ENCODE measurements at places on chromosomes 2 and 18. TPM values are rescaled to one million over a fixed set of nuclear protein-coding genes. Genes with fewer than 3 reads are reported as not detected.

The ALPP gene
- 1.6 TPM for total RNA-seq

The SNX17 gene
- total RNA-seq: 58.1 TPM

The KCNK3 gene
- 14.5 TPM for total RNA-seq

The RBM44 gene
- 0.22 TPM for total RNA-seq

The THOC1 gene
- 55.1 TPM for total RNA-seq

The LIMS4 gene
- 0.77 TPM for total RNA-seq

The ACMSD gene
- 0.81 TPM for total RNA-seq

The GMCL1 gene
- total RNA-seq: 11.7 TPM

DNA sequence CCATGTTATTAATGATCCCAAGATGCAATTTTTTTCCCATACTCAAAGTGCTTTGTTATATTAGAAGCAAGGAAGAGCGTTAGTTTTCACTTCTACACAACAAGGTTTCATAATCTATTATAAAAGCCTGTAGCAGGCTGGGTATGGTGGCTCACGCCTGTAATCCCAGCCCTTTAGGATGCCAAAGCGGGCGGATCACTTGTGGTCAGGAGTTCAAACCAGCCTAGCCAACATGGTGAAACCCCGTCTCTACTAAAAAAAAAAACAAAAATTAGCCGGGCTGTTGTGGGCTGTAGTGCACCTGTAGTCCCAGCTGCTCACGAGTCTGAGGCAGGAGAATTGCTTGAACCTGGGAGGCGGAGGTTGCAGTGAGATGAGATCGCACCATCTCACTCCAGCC, 19.0 kb upstream of the SERPINB2 start:
- ATAC-seq: no peak

- ATAC-seq: no peak
Observed at GRCh38 chr18:65091744-65092329, 659.0 kb upstream of the CDH7 start.

- peak; percentile 76 for ATAC-seq
Observed at GRCh38 chr2:124027182-124027581, 2.1 kb downstream of the CNTNAP5 start.

DNA sequence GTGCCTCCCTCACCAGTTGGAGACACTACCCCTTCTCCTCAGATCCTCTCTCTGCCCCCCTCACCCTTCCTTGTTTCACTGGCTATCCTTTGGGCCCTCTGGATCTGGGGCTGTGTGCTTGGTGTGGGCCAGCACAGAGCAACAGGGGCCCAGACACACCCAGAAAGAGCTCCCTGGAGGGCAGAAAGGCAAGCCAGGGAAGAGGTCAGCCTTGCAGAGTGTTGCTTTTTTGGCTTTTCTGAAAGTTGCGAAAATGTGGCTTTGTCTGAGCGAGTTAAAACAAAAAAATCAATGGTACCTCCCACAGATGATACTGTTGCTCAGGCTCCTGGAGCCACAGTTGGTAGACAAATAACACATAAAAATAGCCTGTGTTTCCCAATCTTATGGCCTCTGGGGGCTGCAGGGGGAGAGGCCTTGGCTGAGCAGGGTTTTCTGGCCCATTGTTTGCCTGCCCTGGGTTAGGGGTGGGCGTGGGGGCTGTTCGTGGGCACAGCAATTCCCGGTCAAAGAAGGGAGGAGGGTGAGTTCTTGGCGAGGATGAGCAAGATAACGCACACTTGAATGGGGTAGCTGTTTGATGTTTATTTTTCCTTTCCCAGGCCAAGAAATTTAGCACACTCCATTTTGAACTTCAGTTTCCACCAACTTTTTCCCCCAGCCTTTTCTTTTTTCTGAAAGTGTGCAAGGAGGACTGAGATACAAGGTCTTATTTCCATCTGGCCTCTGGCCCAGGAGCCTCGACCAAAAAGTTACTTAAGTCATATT, 167.0 kb upstream of the HAAO start:
- no peak for ATAC-seq

DNA sequence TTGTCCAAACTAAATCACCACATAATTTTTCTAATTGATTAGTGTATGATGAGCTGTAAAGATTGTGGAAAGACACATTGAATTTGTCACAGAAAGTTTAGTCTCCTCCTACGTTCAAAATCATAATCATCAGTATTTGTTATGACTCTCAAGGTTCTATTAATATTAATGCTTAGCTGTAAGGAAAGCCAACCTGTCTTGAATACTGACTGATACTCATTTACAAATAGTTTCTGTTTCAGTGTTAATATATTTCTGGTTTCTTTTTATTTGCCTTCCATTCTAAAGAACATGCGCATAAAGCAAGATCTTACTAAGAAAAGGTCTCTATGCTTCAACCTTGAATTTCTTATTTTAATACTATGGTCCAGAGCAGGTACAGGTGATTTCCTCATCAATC, 55.1 kb downstream of the CPS1 start:
- ATAC-seq: no peak

DNA sequence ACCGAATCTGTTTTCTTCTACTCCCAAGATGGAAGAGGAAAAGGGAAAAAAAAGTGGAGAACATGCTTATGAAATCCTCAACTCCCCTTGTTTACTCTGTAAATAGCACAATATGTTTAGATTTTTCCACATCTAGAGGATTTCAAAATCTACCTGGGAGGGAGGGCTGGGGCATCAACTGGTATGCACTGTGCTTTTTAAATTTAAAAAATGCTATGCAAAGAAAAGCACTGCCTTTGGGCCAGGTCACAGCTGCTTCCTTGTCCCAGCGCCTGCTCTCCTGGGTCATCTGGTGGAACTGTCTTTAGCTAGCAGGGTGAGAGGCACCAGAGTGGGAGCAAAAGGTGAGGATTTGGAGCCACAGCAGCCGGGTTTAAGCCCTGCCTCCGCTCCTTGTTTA, 88.2 kb upstream of the BOD1L2 start:
- ATAC-seq: no peak

- ATAC-seq: no peak
Observed at GRCh38 chr18:564708-565561, 15.2 kb upstream of the CETN1 start.

- no peak for ATAC-seq
Observed at GRCh38 chr2:233829193-233830110, 24.9 kb downstream of the HJURP start.

DNA sequence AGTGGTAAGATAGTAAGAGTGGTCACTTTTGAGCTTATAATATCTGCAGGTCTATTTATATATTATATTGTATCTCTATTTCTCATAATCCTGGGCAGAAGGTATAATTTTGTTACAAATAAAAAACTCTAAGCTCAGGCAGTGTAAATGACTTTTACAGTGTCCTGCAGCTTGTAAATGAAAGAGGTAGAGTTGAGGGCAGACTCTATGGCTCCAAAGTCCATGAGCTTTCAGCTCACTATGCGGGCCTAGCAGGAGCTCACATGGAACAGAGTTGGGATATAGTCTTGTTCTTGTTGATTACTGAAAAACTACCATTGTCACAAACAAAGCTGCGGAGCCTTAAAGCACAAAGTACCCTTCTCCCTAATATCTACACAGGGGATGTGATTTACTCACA, 361.4 kb downstream of the LNPK start:
- no peak for ATAC-seq

GRCh38 chr2:160381425-160381951, 112.1 kb downstream of the RBMS1 start:
- no peak for ATAC-seq

- ATAC-seq: no peak
Observed at GRCh38 chr2:86566821-86567190, 3.6 kb upstream of the CHMP3 start.

DNA sequence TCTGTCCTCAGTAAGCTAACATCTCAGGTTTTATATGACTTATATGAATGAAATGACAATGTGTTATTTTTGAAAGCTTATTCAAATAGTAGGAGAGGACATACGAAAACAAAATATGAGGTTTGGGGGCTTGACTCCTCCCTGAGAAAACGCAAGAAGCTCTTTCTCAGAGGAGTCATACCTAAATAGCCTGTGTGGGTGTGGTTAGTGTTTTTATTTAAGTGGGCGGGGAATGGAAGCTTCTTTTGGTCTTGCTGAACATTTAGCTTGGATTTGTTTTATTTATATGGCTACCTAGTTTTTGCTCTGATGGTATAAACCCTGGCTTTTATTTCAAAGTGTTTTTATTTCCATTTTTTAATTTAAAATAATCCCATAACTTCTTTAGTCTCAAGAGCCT, 72.1 kb upstream of the DSG1 start:
- no peak for ATAC-seq

- ATAC-seq: peak; percentile 44
Observed at GRCh38 chr2:219362524-219363164, 25.1 kb downstream of the DNPEP start.

GRCh38 chr18:68121308-68121707, 593.6 kb downstream of the TMX3 start:
- ATAC-seq: no peak

All from motor neuron (in vitro differentiated cells).